ENCODE measurements at places on chromosomes 5 and 9.

- no peak for DNase-seq
Observed at GRCh38 chr5:96509316-96509715, 76.3 kb upstream of the PCSK1 start.

- no peak for DNase-seq
Observed at GRCh38 chr5:39473156-39473775, 48.5 kb upstream of the DAB2 start.

GRCh38 chr5:159353661-159354252, 23.5 kb upstream of the IL12B start:
- DNase-seq, result no peak

DNA sequence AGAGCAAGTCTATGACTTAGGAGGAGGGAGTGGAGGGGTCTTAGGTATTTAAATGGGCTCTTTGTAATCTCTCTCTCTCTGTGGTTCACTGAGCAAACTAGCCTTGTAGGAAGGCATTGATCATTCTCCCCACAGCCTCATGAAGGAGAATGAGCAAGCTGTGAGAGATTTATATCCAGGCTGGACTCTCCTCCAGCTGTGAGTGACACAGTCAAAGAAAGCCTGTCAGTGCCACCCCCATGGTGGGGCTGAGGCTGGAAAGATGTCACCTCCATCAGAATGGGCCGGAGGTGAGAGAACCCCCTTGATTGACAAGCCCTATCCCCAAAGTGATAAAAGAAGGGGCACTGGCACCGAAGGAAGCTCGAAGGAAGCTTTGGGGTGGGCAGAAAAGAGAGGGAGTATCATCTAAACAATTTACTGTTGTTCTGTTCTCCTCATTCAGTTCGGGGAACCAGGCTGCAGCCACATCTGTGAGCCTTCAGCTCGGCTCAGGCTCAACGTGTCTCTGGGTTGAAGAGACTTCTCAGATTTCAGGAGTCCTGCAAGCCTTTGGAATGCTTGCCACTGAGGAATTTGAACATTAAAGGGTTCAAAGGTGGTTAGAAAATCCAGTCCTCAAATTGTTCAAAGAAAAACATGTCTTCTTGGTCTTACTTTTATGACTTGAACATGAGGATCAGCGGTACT, 538.2 kb upstream of the ZNF462 start:
- no peak for DNase-seq

DNA sequence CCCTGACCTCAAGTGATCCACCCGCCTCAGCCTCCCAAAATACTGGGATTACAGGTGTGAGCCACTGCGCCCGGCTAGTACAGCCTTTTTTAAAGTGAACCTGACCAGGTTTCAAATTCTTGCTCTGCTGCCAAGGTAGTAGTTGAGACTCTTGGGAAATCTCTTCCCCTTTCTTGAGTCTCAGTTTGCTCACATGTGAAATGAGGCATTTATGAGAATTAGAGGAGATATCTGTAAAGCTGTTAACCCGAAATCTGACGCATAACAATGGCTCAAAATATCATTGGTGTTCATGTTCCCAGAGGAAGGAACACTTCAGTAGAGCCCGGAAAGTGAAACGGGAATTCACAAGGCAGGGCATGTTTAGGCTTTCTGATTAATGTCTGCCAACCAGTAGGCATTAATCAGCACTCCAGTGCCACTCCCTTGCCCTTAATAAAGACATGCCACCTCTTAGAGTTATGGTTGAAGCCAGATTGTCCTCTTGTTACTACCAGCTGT, 1.5 kb downstream of the ARPC5L start:
- no peak for DNase-seq

DNA sequence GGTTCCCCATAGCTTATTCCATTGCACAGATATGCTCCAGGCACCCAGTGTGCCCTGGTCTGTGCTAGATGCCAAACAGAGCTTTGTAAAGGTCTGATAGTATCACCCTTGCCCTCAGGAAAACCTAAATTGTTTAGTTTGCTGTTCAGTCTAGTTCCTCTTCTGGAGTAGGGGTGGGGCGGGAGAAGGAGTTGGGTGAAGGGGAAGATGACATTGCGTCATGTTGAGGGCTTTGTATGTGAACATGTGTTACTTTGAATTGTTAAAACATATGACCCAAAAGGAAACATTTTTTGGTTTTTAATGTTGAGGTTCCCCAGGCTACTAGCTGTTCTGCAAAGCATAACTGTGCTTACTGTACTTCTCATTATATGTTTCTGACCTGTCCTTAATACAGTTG, 40.6 kb downstream of the HACD4 start:
- no peak for DNase-seq

DNA sequence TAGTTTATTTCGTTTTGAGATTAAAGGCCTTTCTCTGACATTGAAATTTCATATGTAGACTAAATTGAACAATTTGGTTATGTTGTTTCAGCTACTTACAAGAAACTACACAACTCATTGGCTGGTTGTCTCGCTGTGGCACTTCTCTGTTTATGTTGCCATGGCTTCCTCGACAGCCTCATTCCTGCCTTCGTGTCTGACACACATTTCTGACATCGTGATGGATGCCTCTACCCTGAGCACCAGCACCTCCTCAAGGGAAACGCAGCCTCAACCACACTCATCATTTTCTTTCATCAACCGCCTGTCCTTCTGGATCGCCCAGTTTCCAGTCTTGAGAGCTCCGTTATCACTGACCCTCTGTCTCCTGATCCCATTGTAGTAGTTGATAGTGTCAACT, 562.8 kb downstream of the PDE4D start:
- DNase-seq, result no peak

DNA sequence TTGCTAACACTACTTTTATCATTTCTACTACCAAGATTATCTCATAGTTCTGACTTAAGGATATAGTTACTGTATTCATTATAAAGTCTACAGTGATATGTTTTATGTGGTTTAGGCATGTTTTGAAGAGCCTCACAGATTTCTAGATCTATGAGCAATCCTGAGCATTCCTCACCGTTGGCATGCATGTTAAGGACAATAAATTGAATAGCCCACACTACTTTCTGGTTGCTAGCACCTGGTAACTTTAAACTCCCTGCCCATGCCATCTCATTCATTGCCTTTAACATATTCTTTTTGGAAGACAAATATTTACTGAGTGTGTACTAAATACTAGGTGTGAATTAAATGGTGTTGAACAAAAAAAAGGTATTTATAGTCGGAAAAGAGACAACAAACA, 868.1 kb upstream of the CDH9 start:
- no peak for DNase-seq

GRCh38 chr5:545641-546375, 21.6 kb upstream of the SLC9A3 start:
- no peak for DNase-seq

- DNase-seq, result no peak
Observed at GRCh38 chr5:159211729-159212174, 2.4 kb upstream of the RNF145 start.

GRCh38 chr9:79377339-79377855, 194.4 kb upstream of the TLE4 start:
- DNase-seq, result no peak

GRCh38 chr5:3828761-3829160, 233.1 kb downstream of the IRX1 start:
- no peak for DNase-seq

DNA sequence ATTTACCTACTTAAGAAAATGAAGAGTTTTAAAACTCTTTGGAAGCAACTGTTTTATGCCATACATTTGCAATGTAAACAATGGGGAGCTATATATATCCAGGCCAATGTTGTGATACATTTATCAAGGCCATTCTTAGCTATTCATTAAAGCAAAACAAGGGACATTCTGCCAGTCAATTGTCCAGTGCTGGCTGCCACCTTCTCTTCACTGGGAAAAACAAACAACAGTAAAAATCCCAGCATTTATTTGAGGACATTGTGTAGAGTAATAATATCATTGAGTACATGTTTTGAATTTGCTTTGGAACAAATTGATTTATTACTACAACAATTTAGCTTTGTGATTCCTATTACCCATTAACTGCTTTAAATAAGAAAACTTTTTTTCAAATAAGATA, 1107.4 kb downstream of the DTWD2 start:
- DNase-seq, result no peak

DNA sequence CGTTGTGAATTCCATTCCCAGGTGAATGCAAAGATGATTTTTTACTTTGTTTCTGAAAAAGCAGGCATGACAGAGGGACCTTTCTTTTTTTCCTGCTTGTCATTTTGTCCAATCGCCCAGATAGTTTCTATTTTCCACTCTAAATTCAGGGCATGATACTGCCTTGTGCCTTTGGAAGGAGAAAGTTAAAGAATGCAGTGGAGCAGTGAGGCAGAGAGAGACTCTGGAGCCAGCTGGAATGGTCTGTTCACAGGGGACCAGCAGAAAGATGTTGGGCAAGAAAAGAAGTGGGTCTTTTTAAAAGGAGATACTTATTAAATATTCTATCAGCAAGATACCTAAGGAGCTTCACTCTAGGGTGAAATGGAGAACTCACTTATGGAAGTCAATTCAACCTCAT, 532.3 kb downstream of the BRINP1 start:
- DNase-seq, result no peak

DNA sequence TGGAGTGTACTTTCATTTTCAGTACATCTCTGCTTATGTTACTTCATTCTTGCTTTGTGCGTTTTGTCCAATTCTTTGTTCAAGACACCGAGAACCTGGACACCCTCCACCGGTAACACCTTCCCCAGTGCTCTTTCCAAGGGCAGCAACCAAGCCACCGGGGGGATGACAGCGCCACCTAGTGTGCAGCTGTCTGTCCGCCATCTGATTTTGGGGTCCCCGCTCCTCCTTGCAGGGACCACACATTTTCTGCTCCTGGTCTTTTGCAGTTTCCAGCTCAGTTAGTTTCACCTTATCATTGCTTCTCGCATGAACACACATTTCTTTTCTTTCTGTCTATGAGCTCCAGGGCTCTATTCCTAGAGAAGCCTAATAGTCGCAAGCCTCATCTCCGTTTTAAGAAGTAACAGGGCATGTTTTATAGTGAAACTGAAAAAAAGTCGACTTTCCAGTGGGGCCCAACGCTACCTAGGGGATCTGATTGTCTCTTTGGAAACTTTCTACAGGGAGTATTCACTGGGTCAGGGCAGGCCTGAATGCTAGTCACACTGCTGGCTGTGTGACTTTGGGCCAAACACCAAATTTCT, 152.1 kb downstream of the FSTL4 start:
- no peak for DNase-seq

DNA sequence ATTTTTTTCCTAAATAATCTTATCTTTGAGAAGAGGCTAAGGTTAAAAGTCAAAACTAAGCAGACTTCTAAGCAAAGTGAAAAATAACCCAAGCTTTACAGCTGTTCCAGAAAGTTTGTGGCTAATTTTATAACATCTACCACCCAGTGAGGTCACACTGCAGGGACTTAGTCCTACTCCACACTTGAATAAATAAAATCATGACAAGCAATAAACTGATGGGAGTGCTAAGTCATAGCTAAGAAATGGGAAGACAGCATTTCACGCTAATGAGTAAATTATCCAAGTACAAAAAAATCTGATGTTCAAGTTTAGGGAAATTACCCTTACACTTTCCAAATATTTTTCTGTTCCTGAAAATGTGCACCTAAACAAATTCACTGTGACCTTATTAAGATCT, 47.7 kb downstream of the ZNF608 start:
- DNase-seq, result no peak

DNA sequence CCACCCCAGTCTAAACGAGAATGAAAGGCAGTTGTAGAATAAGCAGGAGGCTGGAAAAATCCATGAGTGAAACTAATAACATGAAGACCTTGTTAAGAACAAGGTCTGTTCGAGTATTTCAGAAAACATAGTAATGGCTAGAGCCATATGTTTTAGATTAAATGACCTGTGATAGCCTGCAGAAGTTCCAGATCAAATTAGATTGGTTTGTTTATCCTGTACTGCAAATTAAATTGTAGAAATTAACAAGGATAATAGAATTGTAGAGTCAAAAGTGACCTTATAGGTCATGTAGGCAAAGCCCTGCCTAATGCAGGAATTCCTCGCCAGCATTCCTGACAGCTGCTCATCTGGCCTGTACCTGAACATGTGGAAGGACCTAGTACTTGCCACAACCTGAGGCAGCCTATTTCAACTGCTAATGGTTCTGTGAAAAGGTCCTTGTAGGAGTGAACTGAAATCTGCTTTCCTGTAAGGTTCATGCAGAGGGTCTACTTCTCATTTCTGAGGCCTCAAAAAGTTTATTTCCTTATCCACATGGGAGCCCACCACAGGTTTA, 17.2 kb downstream of the LIX1 start:
- DNase-seq, result no peak

DNA sequence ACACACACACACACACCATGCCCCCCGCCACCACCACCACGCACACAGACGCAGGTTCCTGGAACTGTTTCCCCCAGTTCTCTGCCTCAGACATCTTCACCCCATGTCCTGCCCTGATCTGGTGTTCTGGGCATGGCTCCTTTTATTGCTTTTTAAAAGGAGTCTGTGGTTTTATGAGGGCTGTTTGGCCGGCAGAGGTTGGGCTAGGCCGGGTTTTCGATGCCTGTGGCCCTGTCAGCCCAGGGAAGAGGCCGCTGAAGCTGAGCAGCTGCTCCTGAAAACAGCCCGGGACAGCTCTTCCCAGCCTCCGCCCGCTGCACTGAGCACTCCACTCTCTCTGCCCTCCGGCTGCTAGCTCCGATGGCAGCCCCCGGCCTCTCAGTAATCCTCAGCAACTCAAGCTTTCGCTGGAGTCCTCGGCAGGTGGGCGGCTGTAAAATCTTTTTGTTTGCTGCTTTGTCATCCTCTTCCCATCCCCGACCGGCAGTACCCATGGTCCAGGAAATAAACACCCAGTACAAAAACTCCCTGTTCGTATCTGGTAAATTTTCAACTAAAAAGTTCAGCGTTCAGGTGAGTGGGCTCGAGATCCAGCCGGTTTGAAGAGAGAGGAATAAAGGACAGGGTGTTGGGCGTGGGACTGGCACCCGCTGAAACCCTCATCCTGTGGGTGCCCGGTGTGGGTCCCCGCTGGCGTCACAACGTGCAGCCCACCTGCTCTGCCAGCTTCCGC, 103.0 kb upstream of the ERCC6L2 start:
- DNase-seq, result no peak

GRCh38 chr5:167071981-167072610, 1219.3 kb upstream of the WWC1 start:
- DNase-seq, result no peak

DNA sequence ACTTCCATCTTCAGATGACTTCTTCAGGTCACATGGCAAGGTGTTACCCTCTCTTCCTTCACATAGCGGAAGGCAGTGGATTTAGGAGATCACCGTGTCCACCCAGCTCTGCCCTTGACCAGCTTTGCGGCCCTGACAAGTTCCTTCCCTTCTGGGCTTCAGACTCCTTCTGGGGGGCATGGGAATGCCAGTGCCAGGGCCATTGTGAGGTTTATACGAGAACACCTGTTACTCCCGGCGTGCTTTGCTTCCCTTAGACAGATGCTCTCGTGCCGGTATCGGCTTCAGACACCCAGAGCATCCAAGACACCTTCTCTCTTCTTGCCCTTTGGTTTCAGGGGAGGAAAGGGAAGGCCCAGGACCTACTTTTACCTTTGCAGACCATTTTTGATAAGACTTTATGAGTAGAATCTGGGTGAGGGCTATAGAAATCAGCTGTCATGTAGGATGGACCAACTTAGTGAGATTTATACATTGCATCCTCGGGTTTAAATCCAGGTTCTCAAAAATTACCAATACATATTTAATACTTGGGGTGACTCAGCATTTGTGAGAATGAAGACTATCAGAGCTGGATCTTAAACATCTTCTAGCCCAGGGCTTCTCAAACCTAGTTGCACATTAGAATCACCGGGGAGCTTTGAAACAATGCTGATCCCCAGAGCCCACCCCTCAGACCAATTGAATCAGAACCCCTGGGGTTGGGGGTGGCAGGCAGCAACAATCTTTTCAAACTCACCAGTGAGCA, 138.2 kb downstream of the MVB12B start:
- DNase-seq, result no peak

- DNase-seq, result no peak
Observed at GRCh38 chr9:12773562-12773961, 1.3 kb upstream of the LURAP1L start.
